GM23248 (cell line): ENCODE measurements at places on chromosomes 4 and X. TPM values are rescaled to one million over a fixed set of nuclear protein-coding genes. Genes with fewer than 3 reads are reported as not detected.

TEX13D gene
- not detected in 2 replicates for total RNA-seq

DAPP1 gene
- total RNA-seq = not detected in 2 replicates

- DNase-seq = peak; percentile 39
Observed at GRCh38 chr4:7886007-7886973, 53.4 kb downstream of the AFAP1 start.

DNA sequence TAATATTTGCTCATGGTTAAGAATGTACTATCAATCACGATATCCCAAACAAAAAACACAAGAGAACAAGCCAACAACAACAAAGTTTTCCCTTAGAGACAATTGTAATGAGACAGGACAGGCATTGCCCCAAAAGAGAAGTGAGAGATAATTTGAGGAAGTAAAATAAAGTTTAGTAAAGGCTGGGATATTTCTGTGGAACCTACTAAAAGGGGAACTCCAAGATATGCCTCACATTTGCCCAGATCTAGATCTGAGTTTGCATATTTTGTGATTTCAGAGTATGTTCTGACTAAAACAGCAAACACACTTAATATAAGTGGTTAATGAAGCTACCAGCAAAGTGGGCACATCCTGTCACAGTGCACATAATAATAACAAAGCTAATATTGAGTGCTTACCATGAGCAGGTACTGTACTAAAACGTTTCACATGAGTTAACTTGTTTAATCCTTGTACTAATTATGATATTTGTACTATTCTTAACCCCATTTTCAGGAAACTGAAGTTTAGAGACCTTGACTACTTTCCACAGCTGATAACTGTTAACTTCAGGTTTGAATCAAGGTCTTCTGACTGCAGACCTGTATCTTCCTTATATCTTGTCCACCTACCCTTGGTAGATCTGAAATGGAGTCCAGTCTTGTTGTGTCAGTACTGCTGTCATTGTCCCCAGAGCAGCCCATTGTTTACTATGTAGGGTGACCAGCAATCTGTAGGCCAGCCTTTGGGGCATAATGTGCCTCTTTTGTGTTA lies 26.0 kb upstream of the BMP2K start:
- no peak for DNase-seq

DNA sequence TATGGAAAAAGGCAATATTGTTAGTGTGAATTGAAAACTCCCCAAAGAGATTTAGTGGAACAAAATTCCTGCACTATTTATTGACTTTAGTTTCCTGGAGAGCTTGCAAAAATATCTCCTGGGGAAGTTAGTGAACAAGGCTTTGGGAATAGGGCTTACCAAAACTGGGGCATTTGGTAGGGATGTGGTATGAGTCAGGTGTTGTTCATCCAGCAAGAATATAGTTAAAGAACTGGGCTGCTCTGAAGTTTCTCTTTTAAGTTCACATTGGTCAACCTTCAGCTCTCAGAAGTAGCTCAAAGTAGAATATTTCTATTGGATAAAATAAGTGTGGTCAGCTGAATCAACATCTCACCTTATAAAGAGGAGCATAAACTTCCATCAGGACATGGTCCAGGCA lies 185.0 kb downstream of the CPE start:
- DNase-seq = no peak

MRPS18C gene
- total RNA-seq = 11.9 and 15.8 TPM in 2 replicates

SMAD1 gene
- total RNA-seq = 24.0 and 24.9 TPM in 2 replicates

GRCh38 chr4:77199701-77200100 lies 42.7 kb downstream of the CCNG2 start:
- no peak for DNase-seq

- DNase-seq = no peak
Observed at GRCh38 chr4:129246910-129247461, 151.0 kb downstream of the C4orf33 start.

DNA sequence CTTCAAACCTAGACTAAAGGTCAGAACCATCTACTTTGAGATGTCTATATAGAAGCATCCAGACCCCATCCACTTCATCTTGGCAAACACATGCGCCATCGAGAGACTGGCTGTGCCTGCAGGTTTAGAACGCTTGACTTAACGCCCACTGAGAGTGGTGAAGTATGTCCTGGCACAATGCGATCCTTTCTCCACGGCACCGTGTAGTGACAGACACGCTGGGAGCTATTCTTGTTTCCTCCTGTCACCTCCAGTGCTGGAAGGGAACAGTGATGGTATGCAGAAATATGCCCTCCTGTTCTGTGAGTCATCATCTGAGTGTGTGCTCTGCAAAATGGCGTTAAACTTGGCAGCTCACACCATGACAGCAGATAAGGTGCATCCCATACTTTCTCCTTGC lies 330.2 kb downstream of the NLGN4X start:
- no peak for DNase-seq

GRCh38 chr4:1767770-1768366 lies 25.2 kb upstream of the FGFR3 start:
- peak; percentile 71 for DNase-seq

DNA sequence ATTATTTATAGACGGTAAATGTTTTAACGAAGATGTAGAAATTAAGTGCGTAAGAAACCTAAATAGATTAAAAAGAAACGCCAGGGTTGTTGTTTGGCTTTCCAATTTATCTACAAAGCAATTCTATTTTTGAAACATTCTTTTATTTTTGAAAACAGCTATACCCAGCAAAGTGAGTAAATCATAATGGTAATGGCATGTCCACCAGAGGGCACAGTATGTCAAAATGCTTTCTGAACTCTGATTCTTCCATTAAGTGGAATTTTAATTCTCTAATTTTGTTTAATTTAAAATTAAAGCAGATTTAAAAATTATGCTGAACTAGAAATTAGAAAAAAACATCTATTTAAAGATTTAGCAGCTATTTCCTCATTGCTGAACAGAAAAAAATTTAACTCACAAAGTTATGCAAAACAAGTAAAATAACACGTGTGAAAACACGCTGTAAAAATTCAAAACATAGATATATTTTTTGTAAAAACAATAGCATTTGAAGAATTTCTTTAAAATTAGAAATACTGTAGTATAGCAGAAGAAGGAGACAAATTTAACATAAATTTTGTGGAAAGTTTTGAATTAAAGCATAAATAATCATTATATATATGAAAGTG lies 26.5 kb downstream of the RASSF6 start:
- peak; percentile 63 for DNase-seq

GRCh38 chr4:54779036-54779435 lies 121.3 kb downstream of the KIT start:
- no peak for DNase-seq

- no peak for DNase-seq
Observed at GRCh38 chr4:111696505-111696904, 448.7 kb upstream of the FAM241A start.

GRCh38 chrX:118579417-118579816 lies 83.8 kb downstream of the DOCK11 start:
- no peak for DNase-seq

DNA sequence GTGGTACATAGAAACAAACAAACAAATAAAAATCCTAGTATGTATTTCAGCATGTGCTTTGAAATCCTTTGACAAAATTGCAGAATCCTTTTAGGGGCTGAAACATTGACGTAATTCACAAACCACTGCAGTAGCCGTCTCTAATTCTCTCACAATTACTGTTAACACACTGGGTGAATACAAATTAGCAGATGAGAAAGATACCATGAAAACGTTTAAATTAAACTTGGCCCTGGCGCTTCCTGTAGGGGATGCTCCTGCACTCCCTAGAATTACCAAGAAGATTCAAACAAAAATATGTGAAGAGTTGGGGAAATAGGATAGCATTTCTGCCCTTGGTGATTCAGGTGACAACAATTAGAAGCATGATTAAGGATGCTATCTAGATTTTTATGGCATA lies 772.5 kb upstream of the PRKX start:
- no peak for DNase-seq

- DNase-seq = peak; percentile 90
Observed at GRCh38 chrX:119503484-119503861, 35.2 kb downstream of the SLC25A5 start.

GPC3 gene
- total RNA-seq = not detected in 2 replicates

DNA sequence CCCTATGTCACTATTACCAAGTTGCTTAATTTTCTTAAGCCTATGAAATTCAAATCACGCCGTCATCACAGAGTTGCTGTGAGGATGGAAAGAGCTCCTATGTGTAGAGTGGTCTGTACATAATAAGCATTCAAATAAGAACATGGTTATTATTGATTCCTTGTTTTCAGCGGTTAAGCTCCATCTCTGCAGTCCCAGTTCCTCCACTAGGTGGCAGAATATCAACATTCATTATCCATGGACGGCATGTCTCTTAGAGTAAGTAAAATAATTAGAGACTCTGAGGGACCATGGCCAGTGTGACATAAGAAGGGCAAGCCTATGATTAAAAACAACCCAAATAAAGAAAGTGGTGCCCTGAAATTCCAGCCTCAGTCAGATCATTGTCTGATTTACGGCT lies 132.5 kb upstream of the NHS start:
- peak; percentile 52 for DNase-seq

DNA sequence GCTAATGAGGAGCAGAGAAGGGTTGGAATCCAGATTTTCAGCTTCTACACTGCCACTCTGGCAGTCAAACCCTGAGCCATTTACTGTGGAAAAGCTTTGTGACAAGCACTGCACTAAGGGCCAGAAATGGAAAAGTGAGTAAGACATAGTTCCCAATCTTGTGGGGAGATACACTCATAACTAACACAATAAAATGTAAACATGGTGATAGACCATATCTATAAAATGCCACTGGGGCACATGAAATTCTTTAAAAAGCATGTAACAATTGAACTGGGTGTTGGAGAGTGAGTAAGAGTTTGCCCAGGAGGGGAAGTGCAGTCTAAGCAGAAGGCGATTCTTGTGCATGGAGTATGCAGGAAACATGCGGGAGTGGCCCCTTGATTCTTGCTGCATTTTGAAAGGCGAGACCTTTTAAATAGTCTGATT lies 32.0 kb upstream of the ANXA5 start:
- peak; percentile 86 for DNase-seq

GRCh38 chr4:101304916-101305315 lies 42.4 kb downstream of the PPP3CA start:
- peak; percentile 20 for DNase-seq
